ENCODE measurements at places on chromosomes 2 and 18. TPM values are rescaled to one million over a fixed set of nuclear protein-coding genes. Genes with fewer than 3 reads are reported as not detected.

SERPINB5 gene
- not detected for total RNA-seq

IL1B gene
- total RNA-seq = 4.8 TPM

DNA sequence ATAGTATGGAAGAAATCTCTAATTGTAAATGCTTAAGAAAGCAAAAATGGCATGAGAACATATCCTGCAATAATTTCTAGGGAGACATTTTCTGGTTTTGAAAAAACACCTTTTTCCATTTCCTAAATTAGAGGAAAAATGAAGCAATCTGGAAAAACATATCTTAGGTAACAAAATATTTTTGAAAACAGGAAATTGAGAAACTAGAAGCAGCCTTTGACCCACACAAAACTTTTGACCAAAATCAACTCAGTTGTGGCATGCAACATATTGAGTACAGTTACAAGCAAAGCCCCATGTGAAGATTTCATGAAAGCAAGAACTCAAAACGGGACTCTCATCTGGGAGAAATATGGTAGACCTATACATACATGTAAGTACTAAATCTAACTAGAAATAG lies 28.6 kb upstream of the CHAC2 start:
- no peak for DNase-seq

DNA sequence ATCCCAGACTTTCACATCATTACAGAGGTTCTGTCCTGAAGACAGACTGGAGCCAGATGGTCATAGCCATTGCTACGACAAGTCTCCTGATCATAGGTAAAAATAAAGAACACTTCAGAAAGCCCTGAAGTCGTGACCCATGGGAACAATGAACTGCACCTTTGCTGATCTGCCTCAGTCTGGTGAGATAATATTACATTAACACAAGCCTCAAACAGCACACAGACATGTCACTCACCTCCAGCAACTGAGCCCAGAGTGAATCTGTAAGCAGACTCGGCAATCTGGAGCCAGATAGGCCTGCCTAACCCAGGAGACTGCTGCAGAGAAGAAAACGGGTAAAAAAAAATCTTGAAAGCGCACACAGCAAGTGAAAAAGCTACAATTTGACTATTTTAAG lies 79.2 kb downstream of the SLC25A12 start:
- DNase-seq = no peak

DNA sequence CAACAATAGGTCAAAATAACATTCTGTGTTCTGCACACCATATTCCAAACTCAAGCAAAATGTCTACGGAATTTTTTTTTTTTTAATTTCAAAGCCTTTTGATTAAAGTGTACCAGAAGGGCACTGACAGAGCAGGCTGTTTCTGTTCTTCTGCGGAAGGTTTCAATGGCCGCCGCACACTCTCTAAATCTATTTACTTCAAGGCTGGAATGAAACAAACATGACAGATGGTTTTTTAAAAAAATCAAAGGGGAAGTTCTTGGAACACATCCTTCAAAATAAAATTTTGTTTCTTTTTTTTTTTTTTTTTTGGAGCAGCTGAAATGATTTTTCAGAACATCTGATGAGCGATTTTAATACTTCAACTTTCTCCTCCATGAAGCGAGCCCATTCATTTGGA lies 259.1 kb downstream of the TXNL1 start:
- no peak for DNase-seq

All from heart left ventricle (tissue), 16 donors.